ENCODE measurements at places on chromosomes 6 and 20.
A peak's percentile ranks its signal among the peaks of the same experiment; 100 is the strongest.

DNA sequence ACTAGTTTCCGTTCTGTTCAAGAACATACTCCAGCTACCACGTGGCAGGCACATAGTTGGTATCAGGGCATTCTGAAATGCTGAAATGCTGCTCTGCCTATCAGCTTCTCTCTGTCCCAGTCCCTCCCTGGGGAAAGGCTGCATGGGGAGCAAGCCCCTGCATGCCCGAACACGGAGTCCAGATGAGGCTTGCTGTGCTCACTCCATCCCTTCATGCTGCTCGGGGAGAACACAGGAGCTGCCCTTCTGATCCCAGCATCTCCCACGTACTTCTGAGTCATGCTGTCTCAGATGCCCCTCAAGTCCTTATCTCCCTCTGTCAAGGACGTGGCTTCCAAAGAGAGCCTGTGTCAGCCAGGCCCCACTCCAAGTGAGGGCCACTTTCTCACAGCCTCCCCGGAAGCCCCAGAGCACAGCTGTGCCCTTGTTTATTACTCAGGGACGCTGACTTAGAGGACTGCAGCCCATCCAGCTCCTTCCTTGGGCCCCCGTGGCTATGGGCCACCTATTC is 29.4 kb downstream of the THBS2 start:
- peak; percentile 61 for DNase-seq

GRCh38 chr6:25469797-25470388 is 182.1 kb upstream of the SCGN start:
- DNase-seq = no peak

GRCh38 chr6:5930143-5930770 is 76.5 kb downstream of the NRN1 start:
- DNase-seq = no peak

- DNase-seq = no peak
These were observed 17.3 kb downstream of the APCDD1L start for GRCh38 chr20:58497724-58498469.

- no peak for DNase-seq
These were observed 8.7 kb downstream of the SASH1 start for GRCh38 chr6:148351309-148351708.

GRCh38 chr6:31742894-31743293 is 3.1 kb downstream of the MSH5 start:
- DNase-seq = no peak

GRCh38 chr6:127519469-127519785 is 292 bp upstream of the MTCL3 start:
- no peak for DNase-seq

DNA sequence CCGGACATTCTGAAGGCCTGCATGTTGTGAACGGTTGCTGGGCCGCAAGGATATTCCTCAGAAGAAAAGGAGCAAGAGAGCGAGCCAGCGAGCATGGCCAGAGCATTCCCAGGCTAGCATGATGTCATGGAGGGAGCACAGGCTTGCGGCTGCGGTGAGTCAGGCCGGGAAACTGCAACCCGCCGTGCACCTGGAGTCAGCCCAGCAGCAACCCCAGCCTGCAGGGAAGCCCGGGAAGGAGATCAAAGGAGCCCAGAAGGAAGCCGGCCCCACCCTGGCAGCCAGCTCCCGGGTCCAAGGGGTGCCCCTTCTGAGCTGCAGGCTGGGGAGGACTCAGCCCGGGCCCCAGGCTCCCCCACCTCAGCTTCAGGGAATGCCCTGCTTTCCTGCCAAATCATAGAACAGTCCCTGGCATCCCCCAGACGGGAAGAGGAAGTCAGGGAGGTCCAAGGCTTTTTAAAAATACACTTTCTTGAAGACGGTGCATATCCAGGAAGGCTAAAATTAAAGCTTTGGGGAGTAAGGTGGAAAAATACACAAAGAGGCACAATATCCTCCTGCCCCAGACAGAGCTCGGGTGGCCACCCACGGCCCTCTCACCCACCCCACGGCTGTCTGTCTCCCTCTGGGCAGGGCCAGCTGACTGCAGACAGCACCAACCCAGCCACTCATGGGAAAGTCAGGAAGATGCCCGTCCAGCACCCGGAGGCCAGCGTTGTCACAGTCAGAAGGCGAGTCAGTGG is 53.7 kb downstream of the BMP7 start:
- DNase-seq = peak; percentile 91

GRCh38 chr6:29483186-29483585 is 4.6 kb downstream of the MAS1L start:
- no peak for DNase-seq

GRCh38 chr6:154460306-154461071 is 50.0 kb downstream of the CNKSR3 start:
- DNase-seq = no peak

GRCh38 chr20:50819349-50819748 is 24.5 kb downstream of the BCAS4 start:
- DNase-seq = no peak

DNA sequence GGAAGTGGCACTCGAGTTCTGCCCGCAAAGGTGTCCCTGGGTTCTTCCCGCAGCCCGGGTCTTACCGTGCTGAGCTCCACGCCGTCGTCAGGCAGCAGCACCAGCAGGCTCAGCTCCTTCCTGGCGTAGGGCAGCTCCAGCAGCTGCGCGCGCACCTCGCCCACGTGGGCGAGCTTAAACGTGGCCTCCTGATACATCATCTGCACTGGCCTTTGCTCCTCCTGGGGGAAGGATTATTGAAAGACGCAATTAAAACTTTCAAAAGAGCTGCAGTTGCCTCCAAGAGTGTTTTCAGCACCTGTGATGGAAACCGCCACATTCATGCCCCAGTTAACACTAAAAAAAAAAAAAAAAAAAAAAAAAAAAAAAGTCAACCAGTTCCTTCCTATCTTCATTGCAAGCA is 11.3 kb downstream of the SERPINB9 start:
- DNase-seq = no peak

DNA sequence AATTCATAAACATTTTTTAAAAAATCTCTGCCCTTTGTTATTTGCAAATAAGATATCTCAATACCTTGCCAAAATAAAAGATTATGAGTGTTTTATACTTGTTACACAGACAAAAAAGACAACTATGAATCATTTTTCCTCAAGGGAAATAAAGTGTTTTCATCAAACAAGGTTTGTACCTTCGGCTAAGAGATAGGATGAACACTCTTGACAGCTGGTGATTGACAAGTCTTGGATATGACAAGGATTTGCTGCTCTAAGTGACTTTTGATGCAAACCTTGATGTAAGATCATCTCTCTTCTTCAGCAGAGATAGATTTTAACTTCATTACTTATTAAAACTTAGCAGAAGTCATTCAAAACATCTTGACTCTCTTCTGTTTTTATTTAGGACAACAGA is 514.3 kb upstream of the IRAK1BP1 start:
- no peak for DNase-seq

DNA sequence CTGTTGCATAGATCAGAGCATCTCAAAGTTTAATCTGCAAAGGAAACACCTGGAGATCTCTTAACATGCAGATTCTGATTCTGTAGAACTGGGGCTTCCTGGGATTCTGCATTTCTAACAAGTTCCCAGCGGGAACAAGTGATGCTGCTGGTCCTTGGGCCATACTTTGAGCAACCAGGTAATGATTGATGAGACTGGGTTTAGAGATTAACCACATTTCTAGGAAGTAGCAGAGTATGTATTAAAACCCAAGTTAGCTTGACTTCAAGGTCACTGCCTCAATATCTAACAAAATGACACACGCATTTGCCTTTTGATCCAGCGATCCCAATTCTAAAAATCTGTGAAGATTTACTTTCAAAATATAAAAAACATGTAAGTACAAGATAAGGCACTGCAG is 83.0 kb upstream of the DTNBP1 start:
- DNase-seq = no peak

DNA sequence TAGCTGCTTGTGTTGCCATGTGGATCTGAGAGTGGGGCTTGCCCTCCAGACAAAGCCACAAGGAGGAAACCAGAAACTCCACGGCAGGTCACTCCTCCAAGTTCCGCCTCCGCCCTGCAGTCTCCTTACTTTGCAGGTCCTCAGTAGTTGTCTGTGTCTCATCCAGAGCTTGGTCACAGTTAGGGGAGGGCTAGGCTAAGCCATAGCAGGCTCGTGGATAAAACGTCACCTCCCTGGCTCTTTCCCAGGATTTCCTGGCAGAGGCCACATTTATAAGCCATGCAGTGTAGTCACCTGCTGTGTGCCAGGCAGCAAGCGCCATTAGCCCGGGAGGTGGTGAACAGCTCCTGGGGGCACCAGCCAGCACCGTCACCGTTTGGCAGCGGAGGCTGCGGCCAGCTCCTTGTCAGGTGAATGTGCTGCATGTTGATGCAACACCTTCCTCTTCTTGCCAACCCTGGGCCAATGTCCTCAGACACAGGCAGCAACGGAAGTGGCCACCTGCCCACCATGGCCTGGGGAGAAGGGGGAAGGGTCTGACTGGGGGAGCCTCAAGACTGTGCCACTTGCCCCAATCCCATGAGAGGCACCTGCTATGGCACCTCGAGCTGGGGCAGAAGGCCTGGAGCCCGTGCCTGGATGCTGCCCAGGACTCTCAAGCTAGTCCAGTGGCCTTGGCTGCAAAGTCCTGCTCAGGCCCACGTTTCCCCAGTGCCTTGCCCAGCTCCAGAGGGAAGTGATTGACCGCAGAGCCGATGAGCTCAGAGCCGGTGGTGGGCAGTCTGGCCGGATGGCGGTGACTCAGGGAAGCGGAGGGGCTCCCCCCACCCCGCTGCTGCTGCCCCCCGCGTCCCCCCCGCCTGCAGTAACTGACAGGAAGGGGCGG is 39.0 kb upstream of the SLCO4A1 start:
- peak; percentile 83 for DNase-seq

DNA sequence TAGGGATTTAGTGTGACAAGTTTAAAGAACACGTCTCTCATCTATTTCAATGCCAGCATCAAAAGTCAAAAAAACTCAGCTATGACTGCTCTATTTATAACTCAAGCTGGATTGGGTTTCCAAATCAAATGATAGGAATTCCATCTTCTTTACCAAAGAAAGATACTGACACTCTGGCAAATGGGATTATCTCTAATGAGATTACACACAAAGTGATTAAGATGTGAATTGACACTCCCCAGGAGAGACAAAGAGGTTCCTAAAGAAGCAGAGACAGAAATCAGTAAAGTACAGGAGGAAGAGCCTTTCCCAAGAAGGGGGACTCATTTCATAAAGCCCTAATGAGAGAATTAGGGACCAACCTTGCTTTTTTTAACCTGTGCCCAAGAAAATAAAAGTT is 92.1 kb downstream of the ID4 start:
- DNase-seq = no peak

DNA sequence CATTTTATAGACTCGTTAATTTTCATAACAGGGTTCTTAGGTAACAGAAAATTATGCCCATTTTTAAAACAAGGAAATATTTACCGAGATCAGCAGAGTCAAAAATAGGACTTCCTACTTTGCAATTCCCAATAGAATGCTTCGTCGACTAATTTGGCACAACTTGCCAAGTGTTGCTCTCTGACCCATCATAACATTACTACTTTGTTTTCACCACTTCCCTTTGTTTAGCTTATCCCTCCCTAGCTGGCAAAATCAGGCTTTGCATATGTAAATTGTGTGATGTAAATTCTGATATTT is 914 bp upstream of the RANBP9 start:
- DNase-seq = no peak

GRCh38 chr6:119483908-119484307 is 134.3 kb upstream of the MAN1A1 start:
- no peak for DNase-seq

DNA sequence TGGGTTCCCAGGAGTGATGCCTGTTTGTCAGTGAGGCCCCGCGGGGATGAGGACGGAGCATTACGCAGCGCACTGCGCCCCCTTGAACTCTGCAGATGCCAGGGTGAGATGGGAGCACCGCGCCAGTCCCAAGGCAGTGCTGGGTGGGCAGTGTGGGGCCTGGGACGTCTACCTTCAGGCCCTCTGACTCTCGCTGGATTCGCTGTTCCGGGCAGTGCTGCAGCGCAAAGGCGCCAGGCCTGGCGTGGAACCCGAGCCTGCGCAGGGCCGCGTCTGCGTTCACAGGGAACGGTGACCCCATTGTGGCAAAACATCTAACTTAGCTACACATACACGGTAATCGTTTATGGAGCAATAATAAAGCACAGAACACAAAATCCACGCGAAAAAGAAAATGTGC is 257.3 kb downstream of the QKI start:
- DNase-seq = no peak

DNA sequence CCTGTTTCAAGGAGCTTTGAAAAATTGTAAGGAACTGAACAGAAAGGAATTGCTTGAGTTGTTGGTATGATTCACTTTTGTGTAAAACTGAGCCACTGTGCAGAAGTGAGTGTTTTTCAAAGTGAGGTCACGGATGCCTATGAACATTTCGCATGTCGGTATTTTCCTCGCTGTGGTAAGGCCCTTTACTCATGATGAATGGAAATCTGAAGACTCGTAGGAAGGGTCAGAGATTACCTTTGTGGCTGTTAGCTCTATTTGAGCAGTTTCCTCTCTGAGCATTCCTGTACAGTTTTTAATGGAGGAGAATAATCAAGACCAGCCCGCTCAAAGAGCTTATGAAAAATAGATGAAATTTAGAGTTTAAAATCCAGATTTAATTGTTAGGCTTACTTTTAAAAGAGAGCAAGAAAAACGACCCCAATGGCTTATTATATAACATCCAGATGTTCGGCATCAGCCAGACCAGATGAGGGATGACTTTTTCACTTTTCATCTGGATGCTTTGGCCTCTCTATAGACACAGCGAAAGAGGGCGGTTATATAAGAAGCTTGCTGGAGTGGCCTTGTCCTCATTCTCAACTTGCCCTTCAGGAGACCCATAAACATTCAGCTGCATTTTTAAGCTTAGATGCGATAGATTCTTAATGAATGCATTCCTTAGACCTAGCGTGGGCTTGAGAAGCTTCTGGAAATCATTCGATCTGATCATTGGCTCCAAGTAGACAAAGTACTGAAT is 99.5 kb downstream of the CD83 start:
- no peak for DNase-seq

DNA sequence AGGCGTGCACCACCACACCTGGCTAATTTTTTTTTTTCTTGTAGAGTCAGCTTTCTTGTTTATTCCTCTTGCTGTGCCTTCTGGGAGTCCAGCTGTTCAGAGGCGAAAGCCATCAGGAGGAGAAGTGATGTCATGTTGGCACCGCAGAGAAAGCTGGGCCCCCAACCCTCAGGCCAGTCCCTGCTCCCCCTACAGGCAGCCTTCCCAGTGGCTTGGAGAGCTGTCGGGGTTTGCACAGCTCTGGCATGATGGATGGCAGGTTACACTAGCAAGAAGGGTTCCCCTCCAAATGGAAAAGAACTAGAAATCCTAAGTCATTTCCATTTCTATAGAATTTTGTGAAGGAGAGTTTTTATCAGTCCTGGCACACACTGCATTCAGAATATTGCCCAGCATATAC is 72.6 kb downstream of the C6orf52 start:
- DNase-seq = no peak
